ENCODE measurements at places on chromosomes 6 and 20. TPM values are rescaled to one million over a fixed set of nuclear protein-coding genes. Genes with fewer than 3 reads are reported as not detected.

DNA sequence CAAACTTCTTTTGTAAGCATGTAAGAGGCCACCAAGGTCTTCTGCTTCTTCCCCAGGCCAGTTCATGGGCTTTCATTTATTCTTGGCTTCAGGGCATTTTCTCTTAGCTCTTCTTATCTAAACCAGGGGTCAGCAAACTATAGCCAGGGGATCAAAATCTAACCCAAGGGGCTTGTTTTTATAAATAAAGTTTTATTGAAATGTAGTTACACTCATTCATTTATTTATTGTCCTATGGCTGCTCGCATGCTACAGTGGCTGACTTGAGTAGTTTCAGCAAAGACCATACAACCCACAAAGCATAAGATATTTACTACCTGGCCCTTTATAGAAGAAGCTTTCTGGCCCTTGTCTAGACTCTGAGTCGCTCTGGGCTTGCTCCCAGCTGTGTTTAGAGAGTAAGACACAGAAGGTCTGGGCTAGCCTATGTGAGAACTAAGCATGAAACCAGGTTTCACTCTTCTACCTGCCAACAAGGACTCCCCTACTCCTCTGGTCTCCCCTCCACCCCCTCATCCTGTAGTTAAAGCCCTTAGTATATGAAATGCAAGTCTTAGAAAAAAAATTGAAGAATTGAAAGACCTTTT is 43.2 kb downstream of the KHDC1L start:
- no peak for DNase-seq

DNA sequence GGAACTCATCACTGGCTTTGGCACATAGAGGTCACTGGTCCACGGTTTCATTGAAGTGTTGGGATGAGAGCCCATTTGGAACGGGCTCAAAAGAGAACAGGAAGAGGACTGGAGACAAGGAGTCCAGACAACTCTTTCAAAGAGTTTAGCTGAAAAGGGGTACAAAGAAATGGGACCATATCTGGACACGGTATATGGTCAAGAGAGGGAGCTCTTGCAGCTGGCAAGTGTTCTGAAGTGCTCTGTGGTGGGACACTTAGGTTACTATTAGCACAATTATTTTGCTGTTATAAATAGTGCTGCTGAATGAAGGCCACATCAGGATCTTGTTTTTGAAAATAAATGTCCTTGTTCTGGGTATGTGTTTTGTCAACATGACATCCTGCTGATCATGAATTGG is 4.6 kb downstream of the SGK2 start:
- no peak for DNase-seq

GRCh38 chr6:134870677-134871498 is 79.0 kb downstream of the ALDH8A1 start:
- no peak for DNase-seq

- DNase-seq: no peak
Measured at GRCh38 chr20:17044891-17045290, 181.9 kb upstream of the PCSK2 start.

ARHGAP18 gene
- total RNA-seq: 8.1 TPM

GPSM3 gene
- 6.3 TPM for total RNA-seq

SIRPD gene
- total RNA-seq: not detected

DNA sequence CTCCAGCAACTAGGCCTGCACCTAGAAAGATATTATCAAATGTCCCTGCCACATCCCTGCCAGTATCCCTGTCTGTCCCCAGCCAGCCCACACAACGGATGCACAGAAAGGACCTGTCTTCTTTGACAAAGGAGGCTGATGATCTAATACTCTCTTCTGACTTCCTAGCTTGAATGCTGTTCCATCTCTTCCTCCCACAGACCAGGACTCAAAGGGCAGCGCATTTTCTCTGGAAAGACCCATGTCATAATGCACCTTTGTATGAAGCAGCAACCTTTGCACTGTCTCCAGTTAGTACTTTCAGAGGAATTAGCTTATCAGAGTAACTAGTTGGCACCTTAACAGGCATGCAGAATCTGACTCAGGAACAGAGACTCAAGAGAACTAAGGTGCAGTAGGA is 53.3 kb upstream of the TAF8 start:
- no peak for DNase-seq

DNA sequence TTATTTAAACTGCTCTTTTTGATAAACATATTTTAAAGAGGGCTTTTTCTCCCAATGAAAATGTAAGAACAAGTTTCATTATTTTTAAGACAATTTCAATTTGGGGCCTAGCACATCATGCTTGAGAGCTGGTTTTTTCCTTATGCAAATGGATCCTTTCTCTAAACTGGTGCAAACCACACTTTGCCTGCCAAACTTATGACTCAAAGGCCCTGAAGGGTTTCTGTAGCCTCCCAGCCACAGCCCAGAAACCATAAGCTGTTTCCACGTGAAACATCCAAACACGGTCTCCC is 451 bp upstream of the HSF2 start:
- no peak for DNase-seq

DNA sequence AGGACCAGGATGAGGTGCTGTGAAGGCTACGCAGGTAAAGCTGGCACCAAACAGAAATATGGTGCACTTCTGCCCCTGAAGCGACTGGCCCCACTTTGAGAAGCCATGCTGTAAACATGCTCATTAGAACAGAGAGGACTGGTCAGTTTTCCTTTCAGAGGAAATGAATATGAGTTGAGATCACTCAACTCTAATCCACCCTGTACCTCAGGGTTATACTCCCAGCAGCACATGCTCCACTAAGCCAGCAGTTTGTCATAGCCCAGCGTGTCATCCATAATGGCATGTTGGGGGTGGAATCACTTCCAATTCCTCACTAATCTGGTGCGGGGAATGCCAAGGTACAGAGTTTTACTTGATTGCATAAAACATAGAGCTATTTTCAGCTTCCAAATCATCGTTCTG is 98.1 kb downstream of the HIVEP2 start:
- DNase-seq: no peak

- DNase-seq: no peak
Measured at GRCh38 chr20:59577037-59577808, 27.1 kb upstream of the PHACTR3 start.

- DNase-seq: peak; percentile 67
Measured at GRCh38 chr20:4973330-4974097, 27.8 kb downstream of the SLC23A2 start.

- DNase-seq: no peak
Measured at GRCh38 chr6:8506126-8506525, 70.8 kb upstream of the SLC35B3 start.

- no peak for DNase-seq
Measured at GRCh38 chr20:11173916-11174315, 500.1 kb upstream of the JAG1 start.

DNA sequence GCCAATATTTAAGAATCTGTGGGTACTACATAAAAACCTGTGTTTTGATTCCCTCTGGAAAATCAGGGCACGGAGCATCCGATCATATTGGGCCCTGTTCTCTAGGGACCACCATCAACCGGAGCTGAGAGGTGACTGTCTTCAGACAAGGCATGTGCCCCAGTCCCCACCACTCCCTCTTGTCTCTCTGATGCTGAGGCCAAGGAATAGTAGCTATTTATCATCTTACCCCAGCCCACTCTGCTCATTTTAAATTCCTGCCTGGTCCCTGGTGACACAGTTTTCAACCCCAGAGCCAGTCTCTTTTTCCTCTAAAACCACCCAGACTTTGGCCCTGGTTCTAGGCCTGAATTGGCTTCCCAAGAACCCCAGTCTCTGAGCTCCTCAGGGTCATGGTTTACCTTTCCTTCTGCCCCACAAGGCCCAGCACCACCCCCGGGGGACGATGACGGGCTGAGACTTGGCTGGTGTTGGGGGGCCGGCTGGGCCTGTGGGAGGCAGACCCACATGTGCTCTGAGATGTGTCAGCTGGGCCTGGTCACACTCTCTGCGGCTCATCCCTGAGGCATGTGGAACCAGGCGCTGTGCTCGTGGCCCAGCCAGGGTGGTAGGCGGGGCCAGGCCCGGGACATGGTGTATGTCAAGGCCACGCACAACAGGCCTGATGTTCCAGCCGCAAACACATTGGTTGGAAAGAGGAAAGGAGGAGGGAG is 114.4 kb downstream of the CEBPB start:
- peak; percentile 93 for DNase-seq

GRCh38 chr6:34150766-34151165 is 4.9 kb upstream of the GRM4 start:
- DNase-seq: no peak

DNA sequence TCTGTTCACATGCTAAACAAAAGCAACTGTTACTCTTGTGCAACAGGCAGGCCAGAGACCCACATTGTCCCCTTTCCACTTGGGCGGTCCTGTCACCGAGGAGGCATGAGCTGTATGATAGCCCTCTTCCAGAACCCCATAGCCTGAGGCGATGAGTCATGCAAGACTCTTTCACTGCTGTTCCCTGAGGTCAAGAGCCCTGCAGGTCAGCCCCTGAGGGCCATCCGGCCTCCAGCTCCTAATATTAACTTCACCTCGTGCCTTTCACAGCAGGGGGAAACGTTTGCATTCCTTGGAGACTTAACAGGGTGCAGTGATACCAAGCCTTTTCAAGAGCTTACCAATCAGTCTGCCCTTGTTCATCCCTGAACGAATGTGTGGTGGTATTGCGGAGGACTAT is 253.3 kb upstream of the ECI2 start:
- DNase-seq: no peak

DNA sequence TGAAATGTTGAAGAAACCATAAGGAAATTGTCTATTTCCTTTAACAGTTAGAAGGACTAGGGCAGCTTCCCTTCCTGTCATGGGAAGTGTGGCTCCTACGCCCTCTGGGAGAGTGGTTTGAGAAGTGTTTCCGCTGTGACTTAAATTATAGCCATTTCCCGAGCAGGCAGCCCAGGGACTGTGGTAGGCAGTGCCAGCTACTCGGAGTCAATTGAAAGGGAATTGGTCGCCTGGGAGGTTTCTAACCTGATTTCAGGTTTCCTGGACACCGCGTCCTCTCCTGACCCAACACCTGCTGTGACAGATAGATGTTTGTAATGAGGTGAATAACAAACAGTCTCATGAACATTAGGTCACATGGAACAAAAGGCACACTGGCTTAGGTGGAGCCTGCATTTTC is 256.1 kb upstream of the PLCB4 start:
- no peak for DNase-seq

LY86 gene
- total RNA-seq: 1.1 TPM

DNA sequence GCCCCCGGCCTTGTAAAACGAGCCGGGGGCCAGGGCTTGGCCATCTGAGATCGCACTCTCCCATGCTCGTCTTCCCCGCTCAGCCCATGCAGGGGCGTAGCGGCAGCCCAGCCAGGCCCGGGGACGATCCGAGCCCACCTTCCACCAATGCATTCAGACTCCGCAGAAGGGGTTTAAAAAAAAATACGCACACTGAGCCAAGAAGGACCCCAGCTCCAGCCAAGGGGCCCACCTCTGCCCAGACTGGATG is 320 bp downstream of the GSTA4 start:
- DNase-seq: peak; percentile 75

- DNase-seq: peak; percentile 64
Measured at GRCh38 chr6:31776485-31776988, 591 bp downstream of the VWA7 start.

DNA sequence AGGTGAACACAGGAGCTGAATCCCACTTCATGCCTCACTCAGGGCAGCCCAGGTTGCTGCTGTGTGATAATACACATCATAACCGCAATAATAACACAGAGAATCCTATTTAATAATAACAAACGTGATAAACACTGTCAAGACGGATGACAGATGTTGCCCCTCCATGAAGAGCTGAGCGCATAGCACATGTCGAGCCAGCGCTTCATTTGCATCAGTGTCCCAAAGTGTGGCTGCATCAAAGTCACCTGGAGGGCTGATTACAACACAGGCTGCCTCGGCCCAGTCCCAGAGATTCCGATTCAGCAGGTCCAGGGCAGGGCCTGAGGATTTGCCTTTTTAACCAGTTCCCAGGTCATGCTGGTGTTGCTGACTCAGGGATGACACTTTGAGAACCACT is 198.5 kb downstream of the QKI start:
- no peak for DNase-seq

IP6K3 gene
- total RNA-seq: 47.6 TPM

ULBP1 gene
- 0.30 TPM for total RNA-seq

SNRPB gene
- total RNA-seq: 55.7 TPM

DNA sequence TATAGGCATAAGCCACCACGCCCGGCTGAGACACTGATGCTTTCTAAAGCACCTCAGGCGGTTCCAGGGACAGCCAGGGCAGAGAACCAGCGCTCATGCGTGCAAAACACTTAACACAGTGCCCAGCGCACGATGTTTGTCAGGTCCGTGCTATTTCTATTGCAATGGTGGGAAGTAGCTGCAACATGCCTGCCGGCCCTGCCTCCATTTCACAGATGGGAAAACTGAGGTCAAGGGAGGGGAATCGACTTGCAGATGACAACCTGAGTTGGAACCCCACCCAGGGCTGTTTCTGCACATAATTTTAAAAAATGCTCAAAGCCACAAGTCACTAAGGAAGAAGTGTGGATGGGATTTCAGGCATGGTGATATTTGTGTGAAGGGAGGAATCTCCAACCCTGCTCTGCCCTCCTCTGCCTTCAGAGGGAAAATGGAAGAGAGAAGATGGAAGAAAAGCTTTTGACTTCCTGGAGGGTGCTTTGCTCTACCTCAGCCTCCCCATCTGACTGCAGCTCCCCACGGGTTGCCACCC is 39.9 kb downstream of the KIAA1755 start:
- DNase-seq: no peak

SLC22A23 gene
- 5.6 TPM for total RNA-seq

DNA sequence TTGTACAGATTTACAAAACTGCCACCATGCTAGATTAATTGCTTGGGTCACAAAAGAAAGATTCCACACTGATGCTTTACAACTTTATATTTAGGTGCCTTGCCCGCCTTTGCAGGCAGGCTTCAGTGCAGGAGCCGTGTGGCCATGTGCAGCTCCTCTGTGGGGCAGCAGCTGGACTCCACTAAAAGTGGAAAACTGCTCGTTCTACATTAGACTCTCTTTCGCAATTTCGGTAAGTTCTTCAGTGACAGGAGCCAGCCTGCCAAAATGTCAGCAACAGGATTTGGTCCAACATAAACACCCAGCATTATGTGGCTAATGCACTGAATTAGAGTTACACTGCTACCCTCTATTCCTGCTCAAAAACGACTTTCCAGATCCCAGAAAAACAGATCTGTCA is 174.4 kb upstream of the KCNK16 start:
- peak; percentile 76 for DNase-seq

DNA sequence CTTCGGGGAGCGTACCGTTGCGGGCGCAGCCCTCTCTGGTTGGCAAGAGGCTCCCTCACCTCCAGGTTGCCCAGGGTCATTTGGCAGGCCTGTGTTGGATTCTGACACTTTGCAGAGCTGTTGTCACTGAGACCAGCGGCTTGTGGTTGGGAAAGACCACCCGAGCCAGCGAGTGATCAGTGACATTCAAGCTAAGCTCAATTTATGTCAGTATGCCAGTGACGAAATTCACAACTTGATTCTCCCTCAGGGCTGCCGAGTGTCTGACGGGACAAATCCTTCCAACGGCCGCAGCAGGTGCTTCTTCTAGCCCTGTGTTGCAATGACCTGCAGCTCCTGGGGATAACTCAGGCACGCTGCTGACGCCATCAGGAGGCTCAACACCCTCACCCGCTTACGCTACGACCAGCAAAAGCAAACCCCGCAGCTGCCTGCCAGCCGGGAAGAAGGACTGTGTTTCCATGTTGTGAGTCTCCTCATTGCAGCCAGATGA is 16.9 kb upstream of the SLC22A2 start:
- peak; percentile 64 for DNase-seq

- DNase-seq: no peak
Measured at GRCh38 chr6:25435416-25435985, 156.3 kb downstream of the CARMIL1 start.
